Colonic mucosa (tissue), 4 donors: ENCODE measurements at places on chromosomes 1 and 21. TPM values are rescaled to one million over a fixed set of nuclear protein-coding genes. Genes with fewer than 3 reads are reported as not detected.

DNA sequence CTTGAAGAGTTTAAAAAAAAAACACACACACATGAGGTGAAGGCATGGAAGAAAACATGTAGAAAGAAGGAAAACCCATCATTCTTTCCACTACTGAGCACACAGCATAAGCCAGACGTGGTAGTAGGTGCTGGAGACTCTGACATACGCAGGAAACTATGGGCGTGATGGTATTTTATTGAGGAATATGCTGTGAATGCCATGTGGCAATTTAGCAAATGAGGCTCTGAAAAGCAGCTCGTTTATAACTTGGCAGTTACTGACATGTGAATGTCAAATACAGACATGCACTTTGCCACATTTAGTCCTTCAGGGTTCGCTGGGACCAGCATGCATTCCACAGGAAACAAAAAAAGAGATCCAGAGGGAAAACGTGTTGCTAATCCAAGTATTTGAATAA, 74.3 kb upstream of the IFNAR2 start:
- H3K4me1 ChIP-seq, result no peaks in the 10 kb centered on the region
- H3K36me3 ChIP-seq, result no peaks in the 10 kb centered on the region
- no peaks in the 10 kb centered on the region for H3K27me3 ChIP-seq
- DNase-seq, result no peak

GRCh38 chr1:84862810-84863251, 30.2 kb downstream of the LPAR3 start:
- DNase-seq, result no peak
- H3K4me1 ChIP-seq, result no peaks in the 10 kb centered on the region
- H3K27me3 ChIP-seq, result no peaks in the 10 kb centered on the region
- H3K4me3 ChIP-seq, result no peak overlapping the region

Gene OR10J1
- total RNA-seq, result not detected

Gene SAMD13
- total RNA-seq, result 22.2 TPM

Gene MYCL
- 16.4 TPM for total RNA-seq

- no peak overlapping the region for H3K4me3 ChIP-seq
- H3K27me3 ChIP-seq, result no peaks in the 10 kb centered on the region
- H3K27ac ChIP-seq, result no peak overlapping the region
These were observed 65.9 kb downstream of the NDUFS5 start for GRCh38 chr1:39091845-39092645.

Gene LGR6
- total RNA-seq, result 1.6 TPM

GRCh38 chr1:174074757-174075156, 52.6 kb upstream of the RC3H1 start:
- H3K27me3 ChIP-seq, result no peaks in the 10 kb centered on the region
- no peak for DNase-seq
- H3K4me1 ChIP-seq, result no peaks in the 10 kb centered on the region
- no peak overlapping the region for H3K27ac ChIP-seq

GRCh38 chr21:38955495-38955894, 149.8 kb downstream of the ETS2 start:
- DNase-seq, result peak; percentile 59
- peaks cover 23% of the 10 kb centered on the region for H3K4me1 ChIP-seq
- H3K36me3 ChIP-seq, result no peaks in the 10 kb centered on the region
- peak overlapping the region; percentile 75 for H3K27ac ChIP-seq
- no peak overlapping the region for H3K4me3 ChIP-seq

DNA sequence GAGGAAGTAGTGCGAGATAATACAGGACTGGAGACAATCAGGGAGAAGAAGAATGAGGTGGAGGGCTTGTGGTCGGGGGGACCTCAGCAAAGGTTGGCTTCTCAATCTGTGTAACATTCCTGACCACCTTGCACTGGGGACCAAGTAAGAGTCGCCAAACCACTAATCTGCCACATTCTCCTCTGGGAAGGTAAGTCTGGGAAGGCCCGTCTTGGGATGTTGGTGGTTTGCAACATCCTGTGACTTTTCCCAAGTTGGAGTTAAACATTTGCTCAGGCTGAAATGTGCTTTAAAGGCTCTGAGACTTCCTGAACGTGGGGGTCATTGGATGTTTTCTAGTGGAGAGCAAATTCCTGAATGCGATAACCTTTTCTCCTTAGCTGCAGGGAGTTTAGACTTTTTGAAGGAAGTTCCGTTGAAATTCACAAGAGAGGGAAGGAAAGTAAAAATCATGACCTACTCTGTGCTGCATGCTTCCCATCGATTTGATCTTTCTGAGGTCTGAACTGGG, 325.9 kb downstream of the RPS6KC1 start:
- H3K4me3 ChIP-seq, result no peak overlapping the region
- no peak for DNase-seq
- no peaks in the 10 kb centered on the region for H3K4me1 ChIP-seq
- no peak overlapping the region for H3K27ac ChIP-seq

GRCh38 chr21:38286739-38287471, 30.1 kb downstream of the KCNJ15 start:
- no peaks in the 10 kb centered on the region for H3K4me1 ChIP-seq
- H3K4me3 ChIP-seq, result no peak overlapping the region
- no peak overlapping the region for H3K27ac ChIP-seq
- no peaks in the 10 kb centered on the region for H3K27me3 ChIP-seq
- no peaks in the 10 kb centered on the region for H3K36me3 ChIP-seq

DNA sequence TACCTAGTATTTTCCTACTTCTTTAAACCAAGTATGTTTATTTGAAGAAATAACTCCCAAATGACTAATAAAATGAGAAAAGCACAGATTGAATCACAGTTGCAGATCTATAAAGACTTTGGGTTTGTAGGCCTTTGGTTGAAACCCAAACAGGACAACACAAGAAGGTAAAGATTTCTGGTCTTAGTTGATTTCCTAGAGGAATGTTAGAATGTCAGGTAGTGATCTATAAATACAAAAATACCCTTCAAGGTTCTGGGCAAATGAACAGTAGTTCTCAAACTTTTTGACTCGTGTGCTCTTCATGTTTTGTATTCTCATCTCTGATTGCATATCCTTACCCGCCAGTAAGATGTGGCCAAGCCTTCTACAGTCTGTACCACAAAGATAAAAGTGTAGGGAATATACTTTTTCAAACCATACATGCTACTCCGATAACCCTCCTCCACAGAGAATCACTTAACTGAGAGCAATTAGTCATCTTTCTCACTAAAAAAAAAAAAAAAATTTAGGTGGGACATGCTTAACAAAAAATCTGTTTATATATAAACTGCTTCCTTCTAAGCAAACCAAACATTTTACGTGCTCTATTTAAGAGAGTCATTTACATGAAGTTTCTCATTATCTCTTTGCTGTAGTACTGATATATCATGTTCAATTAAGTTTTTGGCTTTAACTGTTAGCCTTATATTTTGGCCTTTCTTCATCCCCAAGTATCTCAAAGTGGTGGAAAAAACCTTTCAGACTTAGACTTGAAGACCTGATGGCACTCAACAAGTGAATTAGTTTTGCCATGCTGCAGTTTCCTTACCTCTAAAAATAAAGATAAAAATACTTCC, 36.0 kb downstream of the CNIH4 start:
- H3K4me1 ChIP-seq, result no peaks in the 10 kb centered on the region
- no peak for DNase-seq
- H3K27me3 ChIP-seq, result no peaks in the 10 kb centered on the region
- peaks cover 16% of the 10 kb centered on the region for H3K36me3 ChIP-seq
- H3K4me3 ChIP-seq, result no peak overlapping the region

Gene OLIG2
- not detected for total RNA-seq

Gene IGSF3
- 30.6 TPM for total RNA-seq

Gene SHE
- 3.9 TPM for total RNA-seq

Gene DDAH1
- total RNA-seq, result 130 TPM

- no peaks in the 10 kb centered on the region for H3K36me3 ChIP-seq
- no peak overlapping the region for H3K27ac ChIP-seq
- H3K4me3 ChIP-seq, result no peak overlapping the region
- DNase-seq, result no peak
- no peaks in the 10 kb centered on the region for H3K4me1 ChIP-seq
- no peaks in the 10 kb centered on the region for H3K27me3 ChIP-seq
These were observed 8.0 kb upstream of the SELE start for GRCh38 chr1:169741666-169742394.

Gene ENTREP3
- 34.2 TPM for total RNA-seq
